NCI-H345 (cell line): ENCODE measurements at places on chromosomes 1 and 21.

DNA sequence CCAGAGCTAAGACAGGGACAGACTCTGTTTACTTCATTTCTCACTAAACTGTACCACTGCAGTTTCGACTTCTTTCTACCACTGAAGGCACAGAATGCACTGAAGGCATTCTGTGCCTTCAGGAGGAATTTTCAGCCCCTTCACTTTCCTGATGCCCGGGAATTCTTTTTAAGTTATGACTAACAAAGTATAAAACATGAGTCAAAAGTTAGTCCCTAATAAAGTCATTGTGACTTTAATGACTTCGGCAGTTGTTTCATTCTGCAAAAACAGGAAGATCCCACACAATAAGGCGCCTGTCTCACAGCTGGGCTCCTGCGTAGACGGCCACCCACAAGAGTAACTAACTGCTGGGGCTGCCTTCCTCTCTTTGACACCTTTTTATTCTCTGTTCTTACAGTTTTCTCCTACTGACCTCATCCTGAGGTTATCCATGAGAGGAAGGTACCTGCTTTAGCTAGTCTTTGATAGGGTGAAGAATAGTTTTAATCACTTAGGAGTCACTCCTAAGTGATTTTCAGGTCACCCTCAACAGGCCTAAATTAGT is 183.9 kb upstream of the SGIP1 start:
- DNase-seq = no peak

DNA sequence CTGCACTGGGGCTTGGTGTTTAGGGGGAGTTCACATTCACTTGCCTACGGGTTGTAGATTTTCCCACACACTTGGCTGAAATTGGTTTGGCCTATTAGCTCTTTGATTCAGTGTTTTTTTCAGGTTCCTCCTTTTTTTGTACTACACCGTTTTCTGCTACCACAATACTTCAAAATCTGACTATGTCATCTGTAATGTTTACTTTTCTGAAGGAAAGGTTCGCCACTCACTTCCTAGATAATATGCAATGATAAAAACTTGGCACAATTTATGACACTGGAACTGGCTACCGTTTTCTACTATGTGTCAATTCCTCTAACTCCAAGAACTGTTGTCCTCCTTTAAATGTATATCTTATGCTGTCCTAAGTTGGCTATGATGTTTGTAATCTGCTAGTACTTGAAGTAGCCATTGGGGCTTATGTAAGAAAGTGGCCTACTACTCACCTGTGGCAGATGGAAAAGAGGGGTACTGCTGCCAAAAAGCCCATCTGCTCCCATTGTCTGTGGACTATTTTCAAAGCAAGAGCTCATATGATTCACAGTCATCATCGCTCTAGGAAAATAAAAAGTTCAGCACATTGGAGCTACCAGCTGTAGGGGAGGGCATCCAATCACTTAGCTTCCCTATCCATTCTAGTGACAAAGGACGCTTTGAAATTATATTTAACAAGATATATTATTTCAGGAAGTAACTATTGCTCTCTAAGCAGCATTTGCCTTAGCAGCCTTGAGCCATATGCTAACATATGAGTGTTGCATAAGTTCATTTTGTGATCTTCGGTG is 42.4 kb upstream of the BACH1 start:
- peak; percentile 26 for DNase-seq

DNA sequence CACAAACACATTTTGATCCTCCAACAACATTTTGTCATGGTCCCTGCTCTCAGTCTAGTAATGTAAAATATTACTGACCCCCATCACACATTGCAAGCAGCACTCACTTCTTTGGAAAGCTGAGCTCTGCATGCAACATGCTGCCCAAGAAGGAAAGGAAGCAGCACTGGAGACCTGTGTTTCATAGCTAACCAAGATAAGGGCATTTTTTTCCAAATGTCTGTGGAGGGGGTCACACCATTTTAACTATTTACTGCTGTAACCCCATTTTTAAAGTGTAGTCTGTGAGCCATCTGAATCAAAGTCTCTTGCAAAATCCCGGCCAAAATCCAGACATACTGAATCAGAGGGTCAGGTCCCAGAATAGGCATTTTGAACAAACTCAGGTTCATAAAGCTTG is 4.5 kb upstream of the RASSF5 start:
- DNase-seq = no peak

GRCh38 chr1:214216779-214217178 is 64.2 kb upstream of the SMYD2 start:
- no peak for DNase-seq

DNA sequence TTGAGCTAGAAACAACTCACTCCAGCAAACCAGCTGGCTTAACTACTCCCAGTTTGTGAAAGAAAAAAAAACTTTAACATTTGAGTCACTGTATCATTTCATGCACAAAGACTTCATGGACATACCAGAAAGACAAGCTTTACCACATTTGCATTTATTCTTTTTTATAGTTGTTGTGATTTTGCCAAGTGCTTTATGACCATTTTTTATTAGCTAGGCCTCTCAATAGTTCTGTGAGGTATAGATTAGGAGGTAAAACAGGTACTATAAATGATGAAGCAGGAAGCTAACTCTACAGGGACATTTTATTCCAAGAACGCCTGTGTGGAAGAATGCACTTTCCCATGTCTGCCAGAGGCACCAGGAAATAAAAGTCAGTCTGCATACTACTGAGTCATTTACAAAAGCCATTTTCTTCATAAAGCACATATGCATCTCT is 8.2 kb upstream of the DENND1B start:
- DNase-seq = no peak

- DNase-seq = no peak
Measured at GRCh38 chr1:211633524-211633846, 41.9 kb downstream of the NEK2 start.
